Stimulated activated CD4-positive, alpha-beta T cell treated with anti-CD3 and anti-CD28 coated beads, Interleukin-15, amount 100 ng/mL, for 24 hours (primary cell): ENCODE measurements at places on chromosomes 6 and 20.

- no peak for DNase-seq
Observed at GRCh38 chr6:70503813-70504465, 62.8 kb upstream of the SDHAF4 start.

- no peak for DNase-seq
Observed at GRCh38 chr20:35771367-35771688, 487 bp upstream of the PHF20 start.

- DNase-seq, result no peak
Observed at GRCh38 chr20:4782378-4782772, 60.7 kb downstream of the PRND start.

- no peak for DNase-seq
Observed at GRCh38 chr6:54286141-54286540, 22.1 kb upstream of the TINAG start.

GRCh38 chr6:44401138-44401537 is 13.6 kb downstream of the CDC5L start:
- DNase-seq, result no peak

DNA sequence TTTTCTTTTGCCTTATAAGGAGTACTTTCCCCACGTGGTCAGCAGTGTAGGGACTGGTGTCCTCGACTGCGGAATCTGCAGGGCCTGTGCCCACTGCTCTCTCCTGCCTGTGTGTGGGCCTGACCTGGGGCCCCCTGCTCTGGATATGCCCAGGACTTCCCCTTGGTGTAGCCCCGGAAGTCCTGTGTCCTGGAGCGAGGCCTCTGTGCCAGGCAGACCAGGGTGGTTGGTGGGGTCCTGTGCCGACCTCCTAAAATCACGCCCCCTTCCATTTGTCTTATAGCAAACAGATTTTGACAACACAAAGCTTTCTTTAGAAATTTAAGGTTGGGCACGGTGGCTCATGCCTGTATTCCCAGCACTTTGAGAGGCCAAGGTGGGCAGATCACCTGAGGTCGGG is 64.2 kb downstream of the DLL1 start:
- no peak for DNase-seq

GRCh38 chr6:148247386-148248063 is 95.1 kb upstream of the SASH1 start:
- no peak for DNase-seq

DNA sequence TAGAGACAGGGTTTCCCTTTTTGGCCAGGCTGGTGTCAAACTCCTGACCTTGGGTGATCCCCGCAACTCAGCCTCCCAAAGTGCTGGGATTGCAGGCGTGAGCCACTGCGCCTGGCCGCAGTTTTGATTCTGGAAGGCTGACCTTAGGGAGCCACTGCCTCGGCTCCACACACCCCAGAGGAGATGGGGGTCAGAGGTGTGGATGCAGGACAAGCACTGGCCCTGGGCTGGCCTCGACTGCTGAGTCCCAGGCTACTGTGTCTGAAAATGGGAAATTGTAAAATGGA is 1.5 kb downstream of the ZBP1 start:
- no peak for DNase-seq

DNA sequence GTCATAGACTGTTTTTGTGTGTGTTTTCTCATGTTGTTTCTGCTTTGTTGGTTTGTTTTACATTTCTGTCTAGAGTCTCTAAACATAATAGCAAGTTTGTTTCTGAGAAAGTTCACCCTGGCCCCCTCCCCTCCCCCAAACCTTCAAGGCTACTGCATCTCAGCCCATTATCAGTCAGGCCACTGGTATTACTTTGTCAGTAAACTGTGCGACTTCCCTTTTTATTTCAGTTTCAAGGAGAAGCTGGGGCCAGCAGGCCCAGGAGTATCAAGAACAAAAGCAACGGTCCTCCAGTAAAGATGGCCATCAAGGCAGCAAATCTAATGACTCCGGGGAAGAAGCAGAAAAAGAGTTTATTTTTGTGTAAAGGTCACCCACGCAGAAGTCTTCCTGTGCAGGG is 32.8 kb upstream of the SCGN start:
- no peak for DNase-seq

- peak; percentile 15 for DNase-seq
Observed at GRCh38 chr20:46099491-46100287, 9.9 kb upstream of the NCOA5 start.

DNA sequence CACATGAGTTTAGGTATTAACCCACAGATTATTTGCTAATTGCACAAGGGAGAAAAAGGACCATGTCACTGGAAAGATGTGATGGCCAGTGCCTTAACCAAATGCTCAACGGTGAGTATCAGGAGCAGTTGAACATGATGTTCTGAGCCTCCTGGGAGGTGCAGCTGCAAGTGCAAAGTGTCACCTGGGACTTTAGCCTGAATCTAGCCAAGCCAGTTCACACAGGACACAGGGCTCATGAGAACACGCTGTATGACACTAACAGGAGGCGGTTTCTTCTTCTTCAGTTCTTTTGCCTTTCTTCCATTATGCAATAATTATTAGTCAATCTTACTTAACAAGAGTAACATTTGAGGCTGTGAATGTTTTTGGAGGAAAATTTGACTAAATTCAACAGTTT is 225.3 kb downstream of the THBS2 start:
- DNase-seq, result no peak

DNA sequence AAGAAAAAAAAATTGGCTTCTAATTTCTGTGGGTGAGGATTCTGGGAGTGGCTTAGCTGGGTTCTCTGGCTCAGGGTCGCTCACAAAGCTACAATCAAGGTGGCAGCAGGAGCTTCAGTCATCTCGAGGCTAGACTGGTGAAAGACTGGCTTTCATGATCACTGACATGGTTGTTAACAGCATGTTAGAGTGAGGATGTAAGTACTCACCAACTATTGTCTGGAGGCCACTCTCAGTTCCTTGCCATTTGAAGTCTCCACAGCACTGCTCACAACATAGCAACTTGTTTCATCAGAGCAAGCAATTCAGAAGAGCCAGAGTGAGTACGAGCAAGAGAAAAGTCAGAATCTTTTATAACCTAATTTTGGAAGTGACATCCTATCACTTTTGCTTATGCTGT is 145.7 kb upstream of the PRSS16 start:
- no peak for DNase-seq

GRCh38 chr6:137731960-137732616 is 135.0 kb upstream of the TNFAIP3 start:
- DNase-seq, result no peak

GRCh38 chr6:29763491-29764289 is 40.5 kb downstream of the HLA-F start:
- DNase-seq, result peak; percentile 39

GRCh38 chr6:111239461-111239860 is 152.2 kb downstream of the SLC16A10 start:
- no peak for DNase-seq

DNA sequence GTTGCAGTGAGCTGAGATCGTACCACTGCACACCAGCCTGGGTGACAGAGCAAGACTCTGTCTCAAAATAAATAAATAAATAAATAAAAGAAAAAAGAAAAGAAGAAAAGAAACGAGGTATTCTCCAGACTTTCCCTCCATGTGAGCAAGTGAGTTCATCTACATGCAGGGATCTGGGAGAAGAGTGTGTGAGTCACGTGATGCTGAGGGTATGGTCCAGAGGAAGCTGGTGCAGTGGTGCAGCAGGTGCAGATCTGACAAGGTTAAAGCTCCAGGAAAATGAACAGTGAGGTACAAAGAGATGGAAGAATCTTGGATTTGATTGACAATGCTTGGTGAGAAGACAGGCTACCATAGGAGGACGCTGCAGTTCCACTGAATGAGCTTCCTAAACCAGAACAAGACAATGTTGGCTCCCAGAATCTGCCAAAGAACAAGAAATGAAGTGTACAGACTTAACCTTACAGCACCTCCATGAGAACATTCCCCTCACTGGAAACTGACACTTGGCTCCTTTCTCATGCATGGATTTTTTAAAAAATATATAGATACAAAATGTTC is 79.5 kb upstream of the BTBD3 start:
- no peak for DNase-seq

- DNase-seq, result no peak
Observed at GRCh38 chr20:56376331-56376730, 15.7 kb downstream of the AURKA start.

DNA sequence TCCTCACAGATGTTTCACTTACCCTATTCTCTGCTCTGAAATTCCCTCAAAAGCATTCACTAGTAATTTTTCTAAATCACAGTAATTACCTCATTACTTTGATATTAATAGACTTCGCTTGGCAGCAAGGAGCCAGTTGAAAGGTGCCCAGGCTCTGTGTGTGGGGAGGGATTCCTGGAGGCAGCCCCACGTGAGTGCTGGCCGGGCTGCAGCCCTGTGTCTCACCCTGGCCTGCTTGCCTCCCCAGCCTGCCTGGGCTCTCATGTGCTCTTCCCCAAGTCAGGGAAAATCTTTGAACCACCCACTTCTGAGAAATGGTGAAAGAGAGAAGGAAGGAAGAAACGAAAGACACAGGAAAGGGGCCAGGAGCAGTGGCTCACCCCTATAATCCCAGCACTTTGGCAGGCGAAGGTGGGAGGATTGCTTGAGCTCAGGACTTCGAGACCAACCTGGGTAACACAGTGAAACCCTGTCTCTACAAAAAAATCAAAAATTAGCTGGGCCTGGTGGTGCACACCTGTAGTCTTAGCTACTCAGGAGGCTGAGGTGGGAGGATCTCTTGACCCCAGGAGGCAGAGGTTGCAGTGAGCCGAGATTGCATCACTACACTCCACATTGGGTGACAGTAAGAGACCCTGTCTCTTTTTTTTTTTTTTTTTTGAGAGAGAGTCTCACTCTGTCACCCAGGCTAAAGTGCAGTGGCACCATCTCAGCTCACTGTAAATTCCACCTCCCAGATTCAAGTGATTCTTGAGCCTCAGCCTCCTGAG is 20.0 kb upstream of the SNTA1 start:
- no peak for DNase-seq

- no peak for DNase-seq
Observed at GRCh38 chr20:2879146-2879545, 5.9 kb downstream of the PTPRA start.

DNA sequence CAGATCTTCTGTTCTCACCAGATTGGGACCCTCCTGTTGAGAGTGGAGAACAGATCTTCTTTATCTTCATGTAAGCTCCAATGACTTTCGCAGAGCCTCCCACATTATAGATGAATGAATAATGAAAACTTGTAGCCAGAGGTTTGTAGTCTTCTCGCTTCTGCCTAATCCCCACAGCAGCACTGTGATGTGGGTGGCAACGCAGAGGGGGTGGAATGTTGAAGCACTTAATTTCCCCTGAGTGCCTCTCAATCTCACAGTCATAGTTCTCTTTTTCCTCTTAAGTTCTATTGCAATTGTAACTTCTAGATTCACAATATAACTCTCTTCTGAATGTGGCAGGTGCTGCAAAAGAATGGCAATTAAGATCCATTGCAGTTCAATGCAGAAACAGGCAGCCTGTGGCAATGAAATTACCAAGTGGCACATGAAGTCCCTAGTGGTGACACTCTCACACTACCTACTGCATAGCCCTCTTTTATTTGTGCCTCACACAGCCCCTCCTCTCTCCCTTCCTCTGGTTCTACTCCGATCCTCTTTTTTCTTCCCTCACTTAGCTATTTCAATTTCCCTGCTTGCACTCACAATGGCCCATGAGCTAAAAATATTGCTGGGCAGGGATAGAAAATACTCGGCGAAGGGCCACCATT is 281.9 kb downstream of the UBE3D start:
- no peak for DNase-seq

- no peak for DNase-seq
Observed at GRCh38 chr6:156391061-156391672, 386.0 kb upstream of the ARID1B start.

DNA sequence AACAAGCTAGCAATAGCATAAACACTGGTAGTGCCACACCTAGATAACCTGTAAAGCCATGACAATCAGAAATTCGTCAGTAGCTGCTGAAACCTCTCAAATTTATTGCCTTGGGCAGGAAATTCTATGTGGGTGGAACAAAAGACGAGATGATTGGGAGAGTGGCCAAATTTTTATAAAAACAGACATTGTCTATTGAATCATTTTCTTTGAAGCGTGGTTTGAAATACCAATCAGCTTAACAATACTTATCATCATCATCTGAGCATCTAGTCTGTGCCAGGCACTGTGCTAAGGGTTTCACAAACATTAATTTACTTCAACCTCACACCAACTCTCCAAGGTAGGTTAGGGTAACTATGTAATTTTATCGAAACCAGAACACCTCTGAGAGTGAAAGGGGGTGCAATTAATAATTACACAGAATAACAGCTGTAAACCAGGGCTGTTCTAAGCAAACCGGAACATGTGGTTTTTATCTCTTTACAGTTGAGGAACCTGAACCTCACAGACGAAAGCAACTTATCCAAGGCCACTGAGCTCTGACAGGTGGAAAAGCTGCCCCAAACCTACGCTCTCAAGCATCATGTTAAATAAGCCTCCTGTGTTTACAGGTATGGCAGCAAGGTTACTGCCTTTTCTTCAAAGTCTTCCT is 43.4 kb downstream of the NHSL1 start:
- peak; percentile 3 for DNase-seq

GRCh38 chr6:94713446-94713845 is 863.9 kb upstream of the MANEA start:
- DNase-seq, result no peak
